ENCODE measurements at places on chromosomes 5 and 9.

GRCh38 chr5:43590700-43591099, 12.3 kb upstream of the NNT start:
- DNase-seq, result no peak

- no peak for DNase-seq
Measured at GRCh38 chr9:72902268-72902667, 50.6 kb downstream of the ALDH1A1 start.

GRCh38 chr5:148268566-148268965, at the start of gene SPINK13:
SPINK13 (plus strand) TSS chr5:148268794; CDS start chr5:148270073, 1,279 bp downstream.
- no peak for DNase-seq

DNA sequence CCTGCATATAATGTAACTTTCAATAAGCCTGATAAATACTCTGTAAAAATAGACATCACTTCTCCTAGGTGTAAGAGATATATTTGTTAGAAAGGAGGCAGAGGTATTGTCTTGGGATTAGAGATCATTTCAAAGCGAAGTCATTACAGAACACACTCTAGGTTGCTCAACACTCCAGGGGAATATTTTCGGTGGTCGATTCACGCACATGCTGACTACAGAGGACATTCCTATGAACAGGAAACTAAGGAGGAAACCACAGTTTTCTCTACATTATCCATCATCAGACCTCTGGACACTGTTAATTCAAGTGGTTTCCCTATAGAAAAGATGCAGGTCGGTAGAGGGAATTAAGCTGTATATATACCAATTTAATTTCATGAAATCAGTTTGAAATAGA, 370.0 kb downstream of the NDUFS4 start:
- no peak for DNase-seq

- DNase-seq, result no peak
Measured at GRCh38 chr5:149143470-149143869, 2.2 kb downstream of the ABLIM3 start.

DNA sequence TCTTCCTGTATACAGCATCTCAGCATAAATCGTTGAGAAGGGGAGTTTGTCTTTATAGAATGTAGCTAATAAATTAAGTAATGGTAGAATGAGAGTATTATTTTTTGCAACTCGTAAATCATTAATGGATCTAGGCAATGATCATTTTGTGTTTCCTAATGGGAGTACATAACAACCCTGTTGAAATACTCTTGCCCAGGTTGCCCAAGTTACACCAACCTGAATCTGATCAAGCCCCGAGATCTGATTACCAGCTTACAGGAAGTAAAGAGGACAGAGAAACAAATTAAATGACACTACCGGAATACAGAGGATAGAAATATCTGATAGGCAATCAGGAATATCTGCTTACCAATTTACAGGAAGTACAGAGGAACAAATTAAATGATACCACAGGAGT, 107.3 kb downstream of the AOPEP start:
- DNase-seq, result no peak

DNA sequence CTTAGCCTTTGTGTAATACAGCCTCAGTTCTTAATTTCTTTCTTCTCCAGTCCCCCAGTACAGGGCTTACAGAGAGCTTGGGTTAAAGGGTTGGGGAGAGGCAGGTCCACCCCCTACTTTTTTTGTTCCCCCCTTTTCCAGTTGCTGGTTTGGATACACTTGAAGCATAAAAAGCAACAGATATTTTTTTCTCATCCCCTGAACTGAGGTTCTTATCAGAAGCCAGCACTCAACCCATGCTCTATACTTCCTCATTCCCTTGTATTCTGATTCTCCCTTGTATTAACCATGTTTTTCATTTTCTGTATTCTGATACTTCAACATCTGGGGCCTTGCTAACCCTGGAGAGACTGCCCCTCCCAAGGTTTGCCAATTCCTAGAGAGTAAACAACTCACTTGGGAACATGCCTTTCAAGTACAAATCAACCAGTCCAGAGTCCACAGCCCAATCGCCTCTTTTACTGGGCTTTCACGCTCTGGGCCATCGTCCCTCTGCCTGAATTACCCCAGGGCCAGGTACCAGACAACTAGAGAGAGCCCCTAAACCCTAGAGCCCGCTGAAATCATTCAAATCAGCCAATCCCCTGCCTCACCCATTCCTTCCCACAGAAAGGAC, 333.4 kb upstream of the PUM3 start:
- no peak for DNase-seq

DNA sequence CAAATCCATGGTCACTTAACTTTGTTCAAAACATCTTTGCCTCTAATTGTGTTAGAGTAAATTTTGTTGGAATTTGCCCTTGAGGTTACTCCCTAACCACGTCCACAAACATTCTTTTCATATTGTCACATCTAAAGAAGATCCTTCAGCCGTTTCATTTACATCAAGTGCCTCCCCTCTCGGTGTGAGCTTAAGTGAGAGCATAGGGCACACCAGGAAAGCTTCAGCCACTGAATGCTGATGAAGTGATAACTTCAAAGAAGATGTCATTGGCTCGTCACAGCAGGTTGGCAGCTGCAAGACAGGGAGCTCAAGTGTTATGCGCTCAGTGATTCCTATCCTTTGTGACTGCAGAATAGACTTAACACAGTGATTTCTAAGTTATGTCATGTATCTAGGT, 49.6 kb upstream of the ADAMTS19 start:
- DNase-seq, result no peak

GRCh38 chr9:75027187-75028107, 646 bp downstream of the CARNMT1 start:
- DNase-seq, result no peak

DNA sequence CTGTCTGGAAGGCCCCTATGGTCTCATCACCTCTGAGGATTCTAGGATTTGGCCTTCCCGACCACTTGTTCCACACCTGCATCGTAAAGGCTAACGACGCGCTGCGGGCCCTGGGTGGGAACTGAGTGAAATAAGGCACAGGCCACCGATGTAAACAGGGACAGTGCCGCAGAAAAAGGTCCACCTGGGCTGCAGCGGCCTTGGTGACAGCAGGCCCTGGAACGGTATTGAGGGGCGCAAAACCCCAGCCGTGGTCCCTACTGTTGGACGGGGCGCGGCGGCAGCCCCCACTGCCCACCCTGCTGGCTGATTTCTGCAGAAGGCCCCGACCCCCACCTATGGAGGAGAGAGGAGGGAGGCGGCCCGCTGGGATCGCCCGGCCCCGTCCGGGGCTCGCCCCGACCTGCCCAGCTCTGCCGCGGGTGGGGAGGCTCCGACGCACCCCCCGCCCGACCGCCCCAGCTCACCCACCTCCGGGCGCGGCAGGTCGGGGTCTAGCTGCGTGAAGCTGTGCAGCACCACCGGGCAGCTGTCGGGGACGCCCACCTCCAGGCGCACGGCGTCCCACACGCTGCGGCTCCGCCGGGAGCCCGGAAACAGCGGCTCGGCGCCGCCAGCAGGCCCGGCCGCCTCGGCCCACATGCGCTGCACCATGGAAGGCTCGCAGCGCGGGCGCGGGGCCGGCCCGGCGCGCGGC, 391 bp downstream of the RALGDS start:
- DNase-seq, result no peak

GRCh38 chr5:18607570-18607969, 973.3 kb downstream of the TAF11L14 start:
- DNase-seq, result no peak

DNA sequence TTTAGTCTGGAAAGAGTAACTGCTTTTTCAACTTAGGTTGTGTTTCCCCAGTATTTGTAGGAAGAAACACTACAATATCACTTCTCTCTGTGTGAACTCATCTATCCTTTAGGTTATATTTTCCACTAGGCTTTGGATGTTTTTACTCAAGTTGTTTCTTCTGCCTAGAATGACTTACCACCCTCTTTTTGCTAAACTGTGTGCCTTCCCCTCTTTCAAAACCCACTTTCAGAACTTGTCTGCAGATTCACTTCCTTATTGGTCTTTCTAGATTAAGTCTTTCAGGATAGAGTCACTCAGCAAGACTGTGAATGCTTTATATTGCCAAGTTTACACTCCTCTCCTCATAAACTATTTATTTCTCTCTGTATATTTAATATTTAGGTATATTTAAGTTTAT, 14.2 kb upstream of the CAST start:
- DNase-seq, result no peak

DNA sequence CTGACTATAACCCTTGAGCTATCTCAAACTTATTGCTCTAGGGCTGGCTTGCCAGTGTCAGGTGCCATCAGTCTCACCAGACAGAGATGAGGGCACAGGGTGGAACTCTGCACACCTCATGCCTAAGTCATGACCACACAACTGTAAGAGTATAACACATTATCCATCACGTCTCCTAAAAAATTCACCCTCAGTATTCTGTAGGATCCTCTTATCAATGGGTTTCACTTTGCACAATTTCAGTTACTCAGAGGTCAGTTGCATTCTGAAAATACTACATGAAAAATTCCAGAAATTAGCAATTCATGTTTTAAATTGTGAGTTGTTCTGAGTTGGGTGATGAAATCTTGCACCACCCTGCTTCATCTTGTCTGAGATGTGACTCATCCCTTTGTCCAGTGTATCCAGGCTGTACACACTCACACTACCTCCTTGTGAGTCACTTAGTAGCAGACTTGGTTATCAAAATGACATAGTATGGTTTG, 690.9 kb upstream of the CDH18 start:
- DNase-seq, result no peak

- DNase-seq, result no peak
Measured at GRCh38 chr9:119197893-119198607, 171.2 kb downstream of the BRINP1 start.

DNA sequence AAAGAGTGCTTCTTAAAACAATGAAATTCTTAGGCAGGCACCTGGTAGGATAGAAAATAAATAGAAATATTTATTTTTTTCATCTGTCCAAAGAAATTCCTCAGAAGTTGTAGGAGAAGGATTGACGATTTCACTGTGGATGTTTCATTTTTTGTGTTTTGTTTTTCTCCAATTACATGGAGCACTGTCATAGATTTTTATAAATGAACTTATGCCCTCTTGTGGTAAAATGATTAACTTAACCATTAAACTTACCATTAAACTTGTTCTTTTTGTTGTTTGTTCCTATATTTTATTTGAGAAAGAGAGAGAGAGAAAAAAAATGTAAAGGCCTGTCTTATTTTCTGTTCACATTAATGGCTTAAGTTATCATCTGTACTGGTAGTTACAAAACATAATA, 339.2 kb downstream of the PRR16 start:
- no peak for DNase-seq

DNA sequence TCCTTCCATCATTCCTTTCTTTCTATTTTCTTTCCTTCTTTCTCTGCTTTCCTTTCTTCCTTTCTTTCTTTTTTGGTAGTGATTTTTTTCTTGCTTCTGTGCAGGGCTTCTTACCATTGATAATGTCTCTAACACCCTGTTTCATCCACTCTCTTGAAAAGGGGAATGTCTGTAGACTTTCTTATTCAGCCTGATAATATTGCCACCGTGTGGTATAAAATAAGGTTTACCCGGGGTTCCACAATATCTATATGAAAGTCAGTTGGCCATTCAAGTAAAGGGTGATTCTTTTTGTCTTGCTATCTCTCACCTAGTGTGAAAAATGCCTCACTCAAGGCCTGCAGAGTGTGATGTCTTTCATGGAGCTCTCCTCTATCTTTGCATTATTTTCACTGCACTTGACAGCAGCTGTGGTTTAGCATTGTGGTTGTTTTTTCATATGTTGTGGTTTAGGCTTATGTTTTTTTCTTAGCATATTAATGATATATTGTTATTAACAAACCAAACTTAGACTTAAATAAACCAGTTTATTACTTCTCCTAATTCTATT, 153.9 kb downstream of the CSNK1G3 start:
- no peak for DNase-seq

DNA sequence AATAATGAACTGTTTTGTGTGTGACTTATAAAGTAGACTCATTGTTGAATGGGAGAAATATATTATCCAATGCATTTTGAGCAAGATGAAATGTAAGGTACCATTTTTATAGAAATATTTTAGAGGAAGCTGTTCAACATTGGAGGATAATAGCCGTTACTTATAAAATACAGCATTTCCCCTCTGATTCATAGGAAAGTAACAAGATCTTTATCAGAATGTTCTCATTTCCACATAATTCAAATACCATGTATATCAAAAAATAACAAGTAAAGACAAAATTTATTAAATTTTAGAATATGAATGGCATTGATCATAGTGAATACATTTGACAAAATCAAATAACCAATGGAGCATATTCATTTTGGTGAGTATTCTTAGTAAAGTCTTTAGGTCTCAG, 346.7 kb upstream of the PTGER4 start:
- no peak for DNase-seq

GRCh38 chr5:154199263-154199662, 8.7 kb downstream of the GALNT10 start:
- no peak for DNase-seq

GRCh38 chr5:54234304-54234933, 76.0 kb downstream of the ARL15 start:
- no peak for DNase-seq

DNA sequence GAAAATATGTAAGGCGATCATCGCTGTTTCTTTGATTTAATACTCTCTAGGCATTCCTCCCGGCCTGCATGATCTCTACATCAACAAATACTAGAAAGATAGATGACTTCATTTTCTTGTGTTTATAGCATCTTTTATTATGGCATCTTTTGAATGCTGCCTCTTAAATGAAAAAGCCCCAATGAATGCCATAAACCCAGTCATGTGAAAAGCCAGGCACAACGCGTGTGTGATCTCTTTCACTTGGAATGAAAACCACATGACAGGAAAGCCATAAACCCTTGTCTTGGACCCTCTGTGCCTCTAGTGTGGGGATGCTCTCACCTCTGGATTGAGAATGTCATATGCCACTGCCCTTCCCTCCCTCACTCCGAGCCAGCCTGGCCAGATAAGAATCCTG, 476.2 kb downstream of the SEMA5A start:
- DNase-seq, result no peak

- DNase-seq, result no peak
Measured at GRCh38 chr9:101572316-101572715, 22.5 kb downstream of the PPP3R2 start.

DNA sequence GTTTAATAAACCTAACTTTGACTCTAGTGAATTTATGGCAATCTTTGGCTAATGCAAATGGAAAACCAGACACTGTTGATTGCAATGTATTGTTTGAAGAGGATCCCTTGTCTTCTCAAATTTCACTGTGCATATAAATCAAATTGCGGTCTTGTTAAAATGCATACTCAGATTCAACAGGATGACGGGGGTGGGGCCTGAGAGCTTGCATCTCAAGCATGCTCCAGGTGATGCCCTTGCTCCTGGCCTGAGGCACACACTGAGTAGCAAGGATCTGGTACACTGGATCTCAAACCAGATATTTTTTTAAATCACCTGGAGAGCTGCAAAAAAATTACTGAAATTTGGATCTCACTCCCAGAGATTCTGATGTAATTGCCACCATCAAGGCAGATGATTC, 463.7 kb downstream of the DNAH5 start:
- no peak for DNase-seq
